ENCODE measurements at places on chromosomes 12 and 14.
A peak's percentile ranks its signal among the peaks of the same experiment; 100 is the strongest.

DNA sequence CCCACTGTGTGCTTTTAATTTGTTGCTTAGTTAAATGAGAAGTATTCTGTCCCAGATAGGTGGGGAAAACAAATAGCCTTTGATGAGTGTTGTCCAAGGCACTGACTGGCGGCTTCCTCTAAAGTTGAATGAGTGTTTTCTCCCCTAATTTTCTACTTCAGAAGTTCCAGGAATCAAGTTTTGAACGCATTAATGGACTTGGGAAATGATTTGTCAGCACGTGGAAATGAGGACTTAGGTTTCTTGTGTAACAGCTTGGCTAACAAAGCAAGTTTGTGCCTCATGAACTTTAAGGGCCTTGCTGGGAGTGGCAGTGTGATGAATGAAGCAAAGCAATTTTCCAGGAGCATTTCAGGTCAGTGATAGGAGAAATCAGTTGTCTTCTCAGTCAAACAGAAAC lies 56.9 kb downstream of the LIN52 start:
- DNase-seq = no peak

DNA sequence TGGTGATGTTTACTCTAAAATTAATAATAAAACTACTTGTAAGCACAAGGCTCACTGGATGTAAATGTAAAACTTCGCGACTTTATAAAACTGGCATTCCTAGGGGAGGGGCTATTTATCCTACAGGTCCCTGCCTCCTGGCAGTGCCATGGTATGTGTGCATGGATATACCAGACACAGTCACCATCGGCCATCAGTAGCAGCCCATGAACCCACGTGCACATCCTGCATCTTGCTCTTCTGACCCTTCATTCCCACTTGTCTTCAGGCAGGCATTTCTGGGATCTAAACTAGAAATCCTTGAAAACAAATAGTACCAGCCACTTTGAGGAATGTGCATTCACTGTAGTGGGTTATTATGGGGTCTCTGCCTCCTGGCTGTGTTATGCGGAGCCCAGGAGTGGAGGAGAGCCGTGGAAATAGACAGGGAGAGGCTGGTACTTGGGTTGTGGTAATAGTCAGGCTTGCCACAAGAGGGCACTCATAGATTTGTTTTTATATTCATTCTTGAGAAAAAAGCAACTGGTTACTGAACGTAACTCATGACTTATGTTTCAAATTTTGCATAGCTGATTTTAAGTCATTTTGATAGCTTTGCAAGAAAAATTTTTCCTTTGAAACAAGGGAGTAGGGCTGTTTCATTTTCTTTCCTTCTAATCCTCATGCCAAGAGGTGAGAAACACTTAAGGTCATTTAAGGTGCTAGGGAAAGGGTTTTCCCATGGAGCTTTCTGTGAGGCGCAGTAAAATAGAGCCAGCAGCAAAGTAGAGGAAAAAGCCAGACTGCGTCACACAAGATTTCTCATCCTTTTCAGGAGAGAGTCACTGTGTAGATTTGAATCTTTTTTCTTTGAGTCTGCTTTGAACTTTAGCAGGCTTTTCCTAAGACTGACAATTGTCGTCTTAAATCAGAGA lies 17.4 kb upstream of the GALNT16 start:
- DNase-seq = peak; percentile 10

DNA sequence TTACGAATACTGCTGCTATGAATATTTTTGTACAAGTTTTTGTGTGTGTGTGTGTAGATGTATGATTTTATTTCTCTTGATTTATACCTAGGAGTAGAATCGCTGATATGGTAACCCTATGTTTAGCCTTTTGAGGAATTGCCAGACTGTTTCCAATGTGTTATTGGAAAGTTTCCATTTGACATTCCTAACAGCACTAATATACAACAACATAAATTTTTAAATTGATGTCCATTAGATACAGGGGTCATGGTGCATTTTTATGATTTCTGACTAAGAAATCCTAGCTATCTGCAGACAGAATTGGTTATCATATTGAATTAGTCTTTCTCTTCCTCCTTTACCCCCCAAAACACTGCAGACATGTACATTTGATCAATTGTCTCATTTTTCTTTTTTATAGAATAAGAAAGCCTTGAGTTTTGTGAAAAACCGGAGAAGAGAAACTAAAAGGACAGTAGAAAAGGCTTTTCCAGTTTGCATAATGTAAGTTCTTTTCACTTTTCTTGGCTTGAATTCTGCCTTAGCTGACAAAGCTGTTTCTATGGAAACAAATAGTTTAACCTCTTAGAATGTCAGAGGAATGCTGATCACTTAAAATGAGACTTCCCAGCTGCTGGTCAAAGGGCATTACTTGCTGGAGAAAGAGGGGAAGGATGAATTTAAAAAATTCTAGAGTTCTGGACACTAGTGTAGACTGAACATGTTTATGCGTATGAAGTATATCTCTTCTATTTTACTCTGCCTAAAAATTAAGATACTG lies 28.2 kb downstream of the PALS1 start:
- no peak for DNase-seq

DNA sequence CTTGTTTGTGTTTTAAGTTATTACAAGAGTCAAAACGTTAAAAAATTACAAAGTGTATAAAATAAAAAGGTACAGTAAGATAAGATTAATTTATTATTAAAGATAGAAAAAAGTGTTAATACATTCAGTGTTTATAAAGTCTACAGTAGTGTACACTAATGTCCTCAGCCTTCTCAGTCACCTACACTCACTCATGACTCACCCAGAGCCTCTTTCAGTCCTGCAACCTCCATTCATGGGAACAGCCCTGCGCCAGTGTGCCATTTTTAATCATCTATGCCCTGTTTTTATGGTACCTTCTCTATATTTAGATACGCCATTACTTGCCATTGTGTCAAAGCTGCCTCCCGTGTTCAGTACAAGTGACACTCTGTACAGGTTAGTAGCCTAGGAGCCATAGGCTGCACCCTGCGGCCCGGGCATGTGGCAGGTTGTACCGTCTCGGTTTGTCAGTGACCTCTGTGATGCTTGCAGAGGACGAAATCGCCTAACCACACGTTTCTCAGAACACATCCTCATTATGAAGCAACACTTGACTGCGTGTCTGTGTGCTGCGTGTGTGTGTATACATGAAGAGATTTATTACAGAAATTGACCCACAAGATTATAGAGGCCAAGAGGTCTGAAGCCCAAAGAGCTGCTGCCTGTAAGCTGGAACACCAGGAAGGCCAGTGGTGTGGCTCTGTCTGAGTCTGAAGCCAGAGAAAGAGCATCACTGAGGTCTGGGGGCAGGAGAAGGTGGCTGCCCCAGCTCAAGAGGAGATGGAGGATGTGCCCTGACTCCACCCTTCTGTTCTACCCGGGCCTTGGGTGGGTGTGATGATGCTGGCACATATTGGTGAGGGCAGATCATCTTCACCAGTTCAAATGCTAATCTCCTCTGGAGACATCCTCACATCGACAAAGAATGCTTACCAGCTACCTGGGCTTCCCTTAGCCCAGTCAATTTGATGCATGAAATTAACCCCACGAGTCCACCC lies 116.6 kb upstream of the C14orf180 start:
- DNase-seq = no peak

DNA sequence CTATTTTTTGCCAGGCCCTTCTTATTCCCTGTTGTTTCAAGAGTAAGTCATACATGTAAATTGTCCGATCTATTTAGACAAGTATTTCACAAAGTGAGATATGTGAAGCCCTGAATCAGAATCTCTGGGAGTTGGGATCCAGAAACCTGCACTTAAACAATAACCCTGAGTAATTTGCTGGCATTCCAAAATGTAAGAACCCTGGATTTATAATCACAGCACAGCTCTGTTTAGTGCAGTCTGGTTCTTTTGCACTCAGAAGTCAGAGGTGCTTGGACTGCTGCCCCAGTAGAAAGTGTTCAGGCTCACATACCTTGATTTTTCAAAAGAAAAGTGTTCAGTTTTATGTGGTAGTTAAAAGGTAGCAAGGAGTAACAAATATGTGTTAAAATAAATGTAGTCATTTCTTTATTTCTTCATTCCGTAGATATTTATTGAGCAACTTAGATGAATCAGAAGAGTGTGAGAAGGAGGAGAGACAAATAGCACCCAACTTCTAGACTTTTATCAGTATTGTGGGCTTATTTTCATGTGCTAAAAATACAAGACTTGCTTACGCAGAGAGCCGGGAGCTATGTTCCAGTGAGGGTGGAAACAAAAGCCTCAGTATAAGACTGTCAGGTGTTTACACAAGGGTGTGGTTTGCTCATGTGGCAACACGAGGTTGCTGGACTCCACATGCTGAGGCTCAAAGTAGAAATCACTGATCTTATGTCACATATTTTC lies 70.1 kb downstream of the SYNE2 start:
- no peak for DNase-seq

- DNase-seq = no peak
These were observed 121.6 kb downstream of the TMEM121 start for GRCh38 chr14:105647784-105648608.

DNA sequence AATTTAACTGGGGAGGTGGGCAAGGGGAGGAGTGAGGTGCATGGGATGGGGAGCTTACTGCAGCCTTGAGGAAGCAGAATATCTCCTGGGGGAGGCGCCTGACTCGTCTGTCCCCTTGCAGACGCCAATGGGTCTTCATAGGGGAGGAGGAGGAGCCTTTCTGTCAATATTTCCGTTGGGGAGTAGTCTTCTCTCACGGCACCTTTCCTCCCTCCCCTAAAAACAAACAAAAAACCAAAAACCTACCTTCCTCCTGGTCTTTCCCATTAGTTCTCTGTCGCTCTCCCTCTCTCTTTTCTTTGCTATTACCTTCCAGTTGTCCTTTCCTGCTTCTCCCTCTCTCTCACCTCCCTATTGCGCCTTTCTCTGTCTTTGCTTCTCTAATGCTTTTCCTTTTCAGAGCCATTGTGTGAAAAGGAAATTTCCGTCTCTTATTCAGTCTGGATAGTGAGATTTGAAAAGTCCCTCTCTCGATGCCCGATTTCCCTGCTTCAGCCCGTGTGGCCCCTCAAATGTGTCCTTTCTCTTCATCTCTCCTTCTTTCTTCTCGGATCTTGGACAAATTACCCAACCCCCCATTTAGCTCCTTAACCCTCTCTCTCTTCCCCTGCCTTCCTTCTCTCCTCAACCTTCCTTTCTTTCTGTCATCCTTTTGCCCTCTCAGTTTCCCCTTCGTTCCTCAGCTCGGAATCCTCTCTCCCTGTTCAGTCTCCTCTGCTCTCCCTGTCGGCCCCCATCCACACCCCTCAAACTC lies 5.9 kb downstream of the GPR84 start:
- DNase-seq = no peak

- DNase-seq = no peak
These were observed 690.9 kb upstream of the LMO3 start for GRCh38 chr12:17296882-17297281.

DNA sequence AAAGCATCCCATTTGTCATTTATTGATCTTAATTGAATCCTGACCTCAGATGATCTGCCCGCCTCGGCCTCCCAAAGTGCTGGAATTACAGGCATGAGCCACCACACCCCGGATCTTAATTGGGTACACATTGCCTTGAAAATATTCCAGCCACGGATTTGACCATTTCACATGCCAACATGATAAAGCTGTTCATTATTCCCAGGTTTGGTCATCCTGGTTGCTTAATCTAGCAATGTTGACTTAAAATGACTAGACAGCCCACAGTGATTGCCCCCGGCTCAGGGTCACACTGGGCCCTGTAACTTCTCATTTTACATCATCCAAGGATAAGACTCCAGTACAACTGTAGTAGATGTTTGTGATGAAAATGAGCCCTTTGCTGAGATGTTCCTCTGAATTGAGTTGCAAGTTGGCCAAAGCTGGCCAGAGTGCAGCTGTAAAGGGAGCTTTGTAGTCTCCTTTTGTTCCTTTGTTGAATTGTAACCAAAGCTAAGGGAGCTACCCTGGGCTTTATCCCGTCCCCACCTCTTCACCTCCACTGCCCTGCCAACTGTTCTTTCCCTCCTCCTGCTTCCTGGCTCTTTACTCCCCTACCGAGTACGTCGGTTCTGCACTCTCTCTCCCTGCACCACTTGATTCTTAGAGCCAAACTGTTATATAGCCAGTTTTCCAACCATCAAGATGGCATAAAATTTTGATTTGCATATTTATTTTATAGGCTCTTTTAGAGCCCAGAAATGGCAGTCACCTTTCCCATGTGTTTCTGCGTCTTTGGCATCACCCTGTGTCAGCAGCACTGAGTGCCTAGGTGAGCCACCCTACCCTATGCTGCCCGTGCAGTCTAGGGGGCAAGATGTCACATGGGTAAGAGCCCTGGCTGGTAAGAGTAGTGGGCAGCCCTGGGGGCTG lies 141.3 kb upstream of the HIF1A start:
- DNase-seq = no peak

GRCh38 chr14:39722547-39723273 lies 290.5 kb upstream of the FBXO33 start:
- no peak for DNase-seq

DNA sequence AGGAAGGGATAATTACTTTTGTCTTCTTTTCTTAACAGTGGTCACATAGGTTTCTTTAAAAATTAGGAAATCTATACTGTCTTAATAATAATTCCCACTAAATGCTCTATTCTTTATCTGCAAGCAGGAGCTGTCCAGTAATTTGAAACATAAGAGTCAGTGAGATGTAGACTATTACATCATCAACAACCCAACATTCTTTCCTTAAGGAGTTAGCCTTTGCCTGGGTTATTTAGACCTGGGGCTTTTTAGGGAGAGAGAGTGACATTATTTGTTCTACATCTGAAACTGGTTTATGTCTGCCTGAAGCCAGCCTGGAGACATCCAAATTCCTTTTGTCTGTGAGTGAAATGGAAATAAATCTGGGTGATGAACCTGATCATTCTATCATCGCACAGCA lies 294.4 kb downstream of the TMTC2 start:
- DNase-seq = no peak

GRCh38 chr14:94143239-94143638 lies 13.8 kb upstream of the IFI27L2 start:
- no peak for DNase-seq

- no peak for DNase-seq
These were observed 105.0 kb downstream of the PPP2R5E start for GRCh38 chr14:63438065-63438757.

DNA sequence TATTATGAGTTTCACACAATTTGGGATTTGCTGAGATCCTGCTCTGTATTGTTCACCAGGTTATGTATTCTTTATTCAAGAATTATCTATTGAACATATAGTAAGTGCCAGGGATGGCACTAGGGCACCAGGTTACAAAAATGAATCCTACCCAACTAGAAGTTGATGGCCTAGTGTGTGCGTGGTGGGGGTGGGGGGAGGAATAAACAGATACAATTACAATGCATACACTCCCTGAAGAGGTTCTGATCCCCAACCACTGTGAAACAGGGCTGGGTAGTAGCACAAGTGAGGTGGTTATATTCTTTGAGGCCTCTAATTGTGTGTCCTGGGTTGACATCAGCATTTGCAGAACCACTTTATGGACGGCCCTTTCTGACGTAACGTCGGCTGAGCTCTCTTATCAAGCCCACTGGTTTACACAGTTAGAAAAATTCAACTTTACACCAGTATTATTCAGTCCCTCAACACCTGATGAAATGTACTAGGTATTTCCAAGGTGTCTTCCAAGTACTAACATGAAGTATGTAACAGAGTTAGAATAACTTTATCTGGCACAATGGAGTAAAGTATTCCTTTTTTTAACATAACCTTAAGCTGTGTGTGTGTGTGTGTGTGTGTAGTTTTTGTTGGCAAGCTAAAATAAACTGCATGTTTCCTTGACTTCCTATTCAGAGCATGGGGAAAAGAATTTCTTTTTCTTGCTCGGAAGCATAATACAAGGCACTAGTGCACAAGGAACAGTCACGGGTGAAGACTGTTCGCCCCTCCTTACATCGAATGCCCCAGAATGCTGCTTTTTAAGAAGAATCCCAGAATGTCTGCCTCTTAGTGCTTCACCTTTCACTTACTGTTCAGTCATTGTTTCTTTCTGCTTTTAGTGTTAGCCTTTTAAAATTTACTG lies 8.1 kb upstream of the GLRX5 start:
- DNase-seq = no peak

GRCh38 chr14:101110729-101111619 lies 207.5 kb upstream of the RTL1 start:
- no peak for DNase-seq

All from stimulated activated CD8-positive, alpha-beta memory T cell treated with anti-CD3 and anti-CD28 coated beads, Interleukin-4, amount 100 ng/mL, for 4 hours (primary cell).